ENCODE measurements at places on chromosomes 16 and 17.
A peak's percentile ranks its signal among the peaks of the same experiment; 100 is the strongest.

- DNase-seq = peak; percentile 98
Observed at GRCh38 chr17:41777574-41778188, 8.8 kb downstream of the JUP start.

DNA sequence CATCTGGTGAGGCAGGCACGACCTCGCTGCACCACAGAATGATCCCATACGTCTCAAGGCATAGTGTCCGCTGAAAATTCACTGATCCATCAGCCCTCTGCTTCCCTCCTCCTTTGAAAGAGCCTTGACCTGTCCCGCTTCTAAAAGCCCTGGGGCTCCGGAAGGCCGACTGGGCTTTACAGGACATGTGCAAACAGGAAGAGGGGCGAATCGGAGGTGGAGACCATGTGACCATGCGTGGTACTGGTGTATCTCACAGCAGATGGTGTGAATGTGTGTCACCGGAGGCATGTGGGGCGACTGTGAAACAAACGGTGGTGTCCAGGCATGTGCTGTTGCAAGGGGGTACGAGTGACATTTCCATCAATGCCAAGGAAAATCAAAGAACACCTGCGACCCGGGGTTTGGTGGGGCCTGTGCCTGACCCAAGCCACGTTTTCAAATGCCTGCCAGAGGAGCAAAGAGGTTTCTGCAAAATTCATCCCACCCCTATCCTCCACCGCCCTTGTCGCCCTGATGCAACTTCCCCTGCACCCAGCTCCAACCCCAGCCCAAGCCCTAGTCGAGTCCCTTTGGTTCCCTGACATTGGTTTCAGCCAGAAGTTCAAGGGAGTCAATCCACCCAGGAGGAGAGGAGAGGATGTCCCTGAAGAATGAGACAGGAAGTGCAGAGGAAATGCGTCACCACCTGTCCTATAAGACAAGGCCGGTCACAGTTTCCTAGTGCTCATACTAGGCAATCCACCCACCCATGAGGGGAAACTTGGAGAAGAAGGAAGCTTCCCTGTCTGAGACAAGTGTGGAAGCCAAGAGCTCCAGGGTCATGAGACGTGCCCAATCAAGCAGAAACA, 5.9 kb upstream of the KCNJ18 start:
- no peak for DNase-seq

DNA sequence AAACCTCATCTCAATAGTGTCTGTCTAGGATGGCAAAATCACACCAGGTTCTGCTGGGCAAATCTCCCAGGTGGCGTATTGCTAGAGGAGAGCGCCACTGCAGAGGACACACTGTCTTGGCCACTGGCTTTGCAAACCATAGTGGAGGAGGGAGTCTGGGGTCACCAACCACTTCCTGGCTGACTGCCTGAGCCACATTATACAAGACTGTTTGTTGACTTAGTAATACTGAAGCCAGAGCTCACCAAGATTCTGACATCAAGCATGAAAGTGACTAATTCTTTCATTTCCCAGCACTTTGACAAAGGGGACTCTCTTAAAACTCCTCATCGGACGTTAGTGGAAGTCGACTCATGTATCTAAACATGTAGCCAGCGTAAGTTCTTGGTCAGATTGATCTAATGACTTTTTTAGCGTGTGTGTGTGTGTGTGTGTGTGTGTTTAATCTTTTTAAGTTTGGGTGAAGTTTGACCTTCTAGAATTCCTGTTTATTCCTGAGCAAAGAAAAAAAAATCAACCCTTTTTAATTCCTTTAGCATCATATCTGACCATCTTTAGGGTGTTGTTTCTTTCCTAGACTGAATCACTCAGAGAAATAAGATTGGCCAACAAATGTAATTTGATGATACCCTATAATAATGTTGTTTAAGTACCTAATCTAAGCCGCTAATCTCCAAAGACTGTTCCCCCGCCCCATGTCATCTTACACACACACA, 13.7 kb downstream of the PITPNC1 start:
- DNase-seq = peak; percentile 32

DNA sequence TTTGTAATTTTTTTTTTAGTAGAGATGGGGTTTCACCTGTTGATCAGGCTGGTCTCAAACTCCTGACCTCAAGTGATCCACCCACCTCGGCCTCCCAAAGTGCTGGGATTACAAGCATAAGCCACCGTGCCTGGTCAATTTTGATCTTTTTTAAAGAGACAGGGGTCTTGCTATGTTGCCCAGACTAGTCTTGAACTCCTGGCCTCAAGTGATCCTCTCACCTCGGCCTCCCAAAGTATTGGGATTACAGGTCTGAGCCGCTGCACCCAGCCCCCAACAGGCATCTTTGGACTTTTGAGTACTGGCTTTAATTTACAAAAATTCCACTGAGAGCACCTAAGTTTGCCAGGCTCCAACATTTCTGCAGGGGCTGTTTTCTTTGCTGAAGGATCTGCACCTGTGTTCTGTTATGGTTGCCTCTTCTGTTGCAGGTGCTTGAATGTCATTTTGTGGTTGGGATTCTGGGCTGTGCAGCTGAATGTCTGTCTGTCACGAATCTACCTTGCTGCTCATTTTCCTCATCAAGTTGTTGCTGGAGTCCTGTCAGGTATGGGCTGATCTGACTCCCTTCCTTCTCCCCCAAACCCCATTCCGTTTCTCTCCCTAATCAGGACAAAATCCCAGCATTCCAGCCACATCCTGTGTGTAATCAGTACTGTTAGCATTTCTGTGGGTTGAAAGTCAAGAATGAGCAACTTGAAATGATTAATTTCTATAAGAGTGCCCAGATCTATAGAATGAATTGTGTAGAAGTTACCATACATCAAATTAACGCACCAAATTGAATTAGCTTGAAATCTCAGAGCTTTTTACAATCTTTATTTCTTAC, 8.5 kb downstream of the G6PC1 start:
- no peak for DNase-seq
